ENCODE measurements at places on chromosomes 13 and 19.

- peak; percentile 26 for DNase-seq
These were observed at the start of gene NFIX for GRCh38 chr19:12994701-12995595. Gene NFIX, plus strand, starts transcription at chr19:12995475. Its CDS starts 363 bp downstream, at chr19:12995838.

GRCh38 chr13:114073881-114074612, 58.4 kb downstream of the RASA3 start:
- DNase-seq = no peak

GRCh38 chr19:48183356-48183755, 12.9 kb downstream of the ZSWIM9 start:
- no peak for DNase-seq

- no peak for DNase-seq
These were observed 11.6 kb downstream of the DIAPH3 start for GRCh38 chr13:60152114-60152513.

- no peak for DNase-seq
These were observed 24.5 kb upstream of the LPAR6 start for GRCh38 chr13:48437371-48437770.

DNA sequence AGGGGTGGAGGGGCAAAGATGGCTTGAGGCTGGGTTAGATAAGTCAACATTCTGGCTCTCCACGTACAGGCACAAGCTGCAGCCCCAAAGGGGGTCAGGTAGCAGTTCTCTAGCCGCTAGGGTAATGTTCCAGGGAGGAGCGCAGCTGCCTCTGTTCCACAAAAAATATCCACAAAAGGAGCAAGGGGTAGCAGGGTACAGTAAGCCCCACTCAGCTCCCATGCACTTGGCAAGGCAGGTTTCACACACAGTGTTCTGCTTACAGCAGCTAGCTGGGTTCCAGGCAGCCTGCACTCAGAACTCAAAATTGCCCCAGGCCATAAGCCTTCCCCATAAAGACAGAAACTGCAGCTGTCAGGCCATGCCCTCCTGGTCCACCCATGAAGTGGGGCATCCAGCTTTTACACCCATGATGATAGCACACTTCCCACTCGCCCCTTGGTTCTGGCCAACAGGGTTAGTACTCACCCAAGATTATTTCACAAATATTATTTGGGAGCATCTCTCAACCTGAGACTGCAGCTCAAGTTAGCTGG, 130.0 kb downstream of the CYSLTR2 start:
- DNase-seq = no peak

GRCh38 chr13:72500851-72501250, 226.6 kb downstream of the MZT1 start:
- DNase-seq = no peak

DNA sequence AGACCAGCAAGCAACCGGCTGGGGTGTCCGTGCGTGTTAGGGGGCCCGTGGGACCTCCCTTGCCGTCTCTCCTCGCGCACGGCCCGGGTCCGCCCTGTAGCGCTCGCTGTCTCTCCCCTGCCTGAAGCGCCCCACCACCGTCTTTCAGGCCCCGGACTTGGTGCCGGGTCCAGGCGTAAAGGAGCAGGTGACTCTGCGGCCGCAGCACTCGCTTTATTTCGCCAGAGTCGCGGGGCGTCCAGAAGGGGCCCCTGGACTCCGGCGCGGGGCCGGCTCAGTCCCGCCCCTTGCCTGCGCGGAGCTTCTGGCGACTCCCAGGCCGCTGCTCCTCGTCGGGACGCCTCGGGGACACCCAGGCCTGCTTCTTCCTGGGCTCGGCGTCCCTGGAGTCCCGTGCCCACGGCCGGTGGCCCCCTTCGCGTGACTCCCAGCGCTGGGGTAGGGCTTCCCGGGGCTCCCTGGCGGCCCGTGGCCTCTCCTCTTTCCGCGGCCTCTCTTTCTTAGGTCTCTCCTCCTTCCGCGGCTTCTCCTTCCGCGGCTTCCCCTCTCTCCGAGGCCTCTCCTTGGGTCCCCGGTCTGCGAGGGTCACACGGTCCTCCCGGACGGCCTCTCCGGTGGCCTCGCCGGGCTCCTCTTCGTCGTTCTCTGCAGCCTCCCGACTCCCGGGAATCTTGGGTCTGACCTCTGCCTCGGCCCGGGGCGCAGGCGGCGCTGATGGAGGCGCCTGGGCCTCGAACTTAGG, 3.1 kb downstream of the AMH start:
- no peak for DNase-seq
